Fibroblast of lung (primary cell): ENCODE measurements at places on chromosomes 6 and 20. TPM values are rescaled to one million over a fixed set of nuclear protein-coding genes. Genes with fewer than 3 reads are reported as not detected.

GRCh38 chr20:20710443-20711315 is 1.8 kb downstream of the RALGAPA2 start:
- H3K4me1 ChIP-seq, result no peaks in the 10 kb centered on the region
- DNase-seq, result no peak
- no peak overlapping the region for H3K27ac ChIP-seq
- H3K27me3 ChIP-seq, result no peaks in the 10 kb centered on the region

- no peaks in the 10 kb centered on the region for H3K4me1 ChIP-seq
- H3K36me3 ChIP-seq, result no peaks in the 10 kb centered on the region
- no peak overlapping the region for H3K4me3 ChIP-seq
- no peaks in the 10 kb centered on the region for H3K27me3 ChIP-seq
- DNase-seq, result no peak
Observed at GRCh38 chr6:126134491-126134890, 148.2 kb downstream of the TRMT11 start.

DNA sequence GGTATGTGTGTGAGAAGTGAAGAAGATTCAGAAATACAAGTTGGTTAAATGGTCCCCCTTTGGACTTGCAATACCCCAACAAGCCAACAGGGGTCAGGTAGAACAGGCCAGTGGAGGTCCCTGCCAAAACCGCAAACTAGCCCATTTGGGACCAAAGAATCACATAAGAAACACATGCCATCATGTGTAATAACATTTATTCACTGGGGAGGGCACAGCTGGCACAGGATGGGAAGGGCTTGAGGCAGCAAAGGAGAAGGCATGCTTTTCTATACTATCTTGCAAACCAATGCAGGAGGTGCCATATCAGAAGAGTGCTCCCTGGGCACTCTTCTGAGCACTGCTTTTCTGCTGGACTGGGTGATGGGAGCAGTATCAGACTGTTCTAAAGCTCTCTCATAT is 116.1 kb upstream of the TRAF3IP2 start:
- no peak overlapping the region for H3K27ac ChIP-seq
- H3K4me1 ChIP-seq, result peaks cover 6% of the 10 kb centered on the region
- no peaks in the 10 kb centered on the region for H3K36me3 ChIP-seq
- H3K4me3 ChIP-seq, result no peak overlapping the region

- H3K36me3 ChIP-seq, result peaks cover 2% of the 10 kb centered on the region
- no peaks in the 10 kb centered on the region for H3K27me3 ChIP-seq
- H3K4me3 ChIP-seq, result no peak overlapping the region
- peaks cover 5% of the 10 kb centered on the region for H3K4me1 ChIP-seq
Observed at GRCh38 chr6:52407467-52407866, 12.7 kb upstream of the EFHC1 start.

GRCh38 chr20:5413394-5413793 is 96.6 kb upstream of the PROKR2 start:
- H3K27ac ChIP-seq, result no peak overlapping the region
- H3K27me3 ChIP-seq, result no peaks in the 10 kb centered on the region
- no peak for DNase-seq
- no peaks in the 10 kb centered on the region for H3K36me3 ChIP-seq
- no peaks in the 10 kb centered on the region for H3K4me1 ChIP-seq

DNA sequence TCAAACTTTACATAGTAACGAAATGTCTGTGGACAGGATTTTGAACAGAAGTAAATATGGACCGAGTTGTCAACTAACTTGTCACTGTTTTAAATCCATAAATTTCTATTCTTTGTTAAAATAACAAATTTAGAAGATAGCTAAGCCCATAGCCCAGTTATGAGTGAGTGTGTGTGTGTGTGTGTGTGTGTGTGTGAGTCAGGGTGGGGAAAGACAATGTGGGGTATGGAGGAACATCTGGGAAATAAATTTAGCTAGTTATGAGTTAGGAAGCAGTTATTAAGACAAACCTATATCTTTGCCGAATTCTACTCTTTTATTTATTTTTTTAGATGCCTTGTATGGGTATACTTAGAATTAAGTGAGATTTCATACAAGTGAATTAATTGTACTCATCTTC is 9.0 kb downstream of the TPBG start:
- H3K27me3 ChIP-seq, result no peaks in the 10 kb centered on the region
- DNase-seq, result no peak
- peaks cover 10% of the 10 kb centered on the region for H3K4me1 ChIP-seq
- H3K27ac ChIP-seq, result no peak overlapping the region
- H3K36me3 ChIP-seq, result no peaks in the 10 kb centered on the region
- no peak overlapping the region for H3K4me3 ChIP-seq

GRCh38 chr6:132730560-132730959 is 16.7 kb upstream of the VNN1 start:
- H3K4me1 ChIP-seq, result peaks cover 4% of the 10 kb centered on the region
- peak overlapping the region; percentile 73 for H3K27ac ChIP-seq

GRCh38 chr6:168015482-168016175 is 18.2 kb downstream of the KIF25 start:
- no peak for DNase-seq
- no peaks in the 10 kb centered on the region for H3K36me3 ChIP-seq
- peaks cover 7% of the 10 kb centered on the region for H3K27me3 ChIP-seq

- H3K27me3 ChIP-seq, result no peaks in the 10 kb centered on the region
- no peak overlapping the region for H3K27ac ChIP-seq
- DNase-seq, result no peak
- H3K4me1 ChIP-seq, result no peaks in the 10 kb centered on the region
Observed at GRCh38 chr6:71913444-71914234, 27.3 kb downstream of the RIMS1 start.

- H3K36me3 ChIP-seq, result no peaks in the 10 kb centered on the region
- H3K27me3 ChIP-seq, result no peaks in the 10 kb centered on the region
- H3K4me1 ChIP-seq, result peaks cover 5% of the 10 kb centered on the region
- H3K27ac ChIP-seq, result peak overlapping the region; percentile 26
- no peak for DNase-seq
- H3K4me3 ChIP-seq, result no peak overlapping the region
Observed at GRCh38 chr6:21986703-21987102, 310.1 kb downstream of the PRL start.

DNA sequence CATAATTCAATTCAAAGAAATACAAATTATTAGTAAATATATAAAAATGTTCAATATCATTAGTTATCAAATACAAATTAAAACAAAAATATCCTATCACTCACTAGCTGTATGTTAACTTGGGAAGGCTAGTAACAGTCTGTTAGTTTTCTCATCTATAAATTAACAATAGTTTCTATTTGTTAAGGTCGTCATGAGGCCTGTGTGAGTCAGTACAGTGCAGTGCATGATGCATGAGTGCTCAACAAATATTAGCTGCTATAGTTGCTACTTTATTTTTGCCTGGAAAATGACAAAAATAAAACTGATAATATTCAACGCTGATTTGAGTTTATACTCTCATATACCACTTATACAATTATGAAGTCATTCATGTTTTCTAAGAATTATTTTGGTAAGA is 401.6 kb upstream of the RUNX2 start:
- no peak overlapping the region for H3K4me3 ChIP-seq
- H3K27me3 ChIP-seq, result no peaks in the 10 kb centered on the region
- H3K4me1 ChIP-seq, result no peaks in the 10 kb centered on the region
- H3K27ac ChIP-seq, result no peak overlapping the region
- DNase-seq, result no peak
- H3K36me3 ChIP-seq, result no peaks in the 10 kb centered on the region

DNA sequence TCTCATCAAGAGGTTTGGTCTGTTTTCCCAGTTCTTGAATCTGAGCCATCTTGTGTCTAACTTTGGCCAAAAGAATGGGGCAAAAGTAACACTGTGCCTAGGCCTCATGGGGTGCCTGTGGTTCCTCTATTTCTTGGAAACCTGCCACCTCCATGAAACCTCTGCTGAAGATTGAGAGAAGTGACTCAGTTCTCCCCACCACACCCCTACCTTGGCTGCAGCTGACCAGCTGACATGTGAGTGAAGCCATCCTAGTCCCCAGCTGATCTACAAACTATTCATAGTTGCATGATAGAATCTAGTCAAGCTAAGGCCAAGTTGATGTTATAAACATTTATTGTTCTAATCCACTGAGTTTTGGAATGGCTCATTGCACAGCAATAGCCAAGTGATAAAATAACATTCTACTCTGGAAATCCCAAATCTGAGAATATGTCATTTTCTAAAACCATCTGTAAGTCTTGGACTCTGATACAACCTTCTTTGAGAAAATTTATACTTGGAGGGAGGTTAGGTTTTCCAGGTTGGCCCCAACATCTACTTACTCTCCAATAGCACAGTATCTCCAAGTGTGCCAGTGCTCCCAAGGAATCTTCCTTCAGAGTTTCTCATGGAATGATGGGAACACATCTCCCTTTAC is 107.0 kb upstream of the SMLR1 start:
- H3K27ac ChIP-seq, result no peak overlapping the region
- H3K4me1 ChIP-seq, result no peaks in the 10 kb centered on the region
- H3K27me3 ChIP-seq, result no peaks in the 10 kb centered on the region
- no peaks in the 10 kb centered on the region for H3K36me3 ChIP-seq
- no peak overlapping the region for H3K4me3 ChIP-seq
- DNase-seq, result no peak

- H3K4me3 ChIP-seq, result no peak overlapping the region
- no peaks in the 10 kb centered on the region for H3K4me1 ChIP-seq
- H3K36me3 ChIP-seq, result no peaks in the 10 kb centered on the region
- H3K27me3 ChIP-seq, result no peaks in the 10 kb centered on the region
- no peak for DNase-seq
Observed at GRCh38 chr6:63316113-63316512, 3.7 kb downstream of the LGSN start.

DNA sequence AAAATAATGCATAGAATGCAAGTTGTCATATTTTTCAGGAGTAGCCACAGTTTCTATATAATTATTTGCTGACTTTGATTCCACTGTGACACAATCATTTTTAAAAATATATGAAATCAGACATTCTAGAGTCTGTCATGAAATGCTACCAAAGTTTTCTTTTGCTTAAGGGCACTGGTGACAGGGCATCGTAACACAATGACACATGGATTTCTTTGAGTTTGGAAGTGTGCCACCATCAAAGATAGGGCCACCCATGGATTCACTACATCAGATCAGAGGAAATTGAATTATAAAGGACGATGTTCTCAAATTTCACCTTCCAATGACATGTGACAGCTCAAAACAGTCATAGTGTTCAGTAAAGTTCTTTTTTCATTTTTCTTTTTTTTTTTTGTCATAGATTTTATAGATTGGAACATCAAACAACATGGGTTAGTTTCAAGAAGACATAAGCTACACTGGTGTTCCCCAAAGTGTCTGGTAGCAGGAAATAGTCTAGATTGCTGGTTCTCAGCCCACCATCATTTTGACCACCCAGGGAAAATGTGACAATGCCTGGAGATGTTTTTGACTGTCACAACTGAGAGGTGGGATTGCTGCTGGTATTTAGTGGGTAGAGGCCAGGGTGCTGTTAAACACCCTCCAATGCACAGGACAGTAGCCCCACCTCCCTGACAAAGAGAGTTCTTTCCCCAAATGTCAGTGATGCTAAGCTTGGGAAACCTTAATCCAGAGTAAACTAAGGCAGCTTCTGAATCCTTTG is 123.8 kb upstream of the DOK5 start:
- H3K36me3 ChIP-seq, result no peaks in the 10 kb centered on the region
- H3K4me1 ChIP-seq, result no peaks in the 10 kb centered on the region
- DNase-seq, result no peak
- no peaks in the 10 kb centered on the region for H3K27me3 ChIP-seq

The GNMT gene
- total RNA-seq, result not detected in 2 replicates

The THBS2 gene
- total RNA-seq, result 269 and 473 TPM in 2 replicates

The PRPH2 gene
- total RNA-seq, result 5.1 and 8.6 TPM in 2 replicates

The COL21A1 gene
- 2.3 and 6.9 TPM in 2 replicates for total RNA-seq
